Colonic mucosa (tissue), 4 donors: ENCODE measurements at places on chromosomes 4 and X.

DNA sequence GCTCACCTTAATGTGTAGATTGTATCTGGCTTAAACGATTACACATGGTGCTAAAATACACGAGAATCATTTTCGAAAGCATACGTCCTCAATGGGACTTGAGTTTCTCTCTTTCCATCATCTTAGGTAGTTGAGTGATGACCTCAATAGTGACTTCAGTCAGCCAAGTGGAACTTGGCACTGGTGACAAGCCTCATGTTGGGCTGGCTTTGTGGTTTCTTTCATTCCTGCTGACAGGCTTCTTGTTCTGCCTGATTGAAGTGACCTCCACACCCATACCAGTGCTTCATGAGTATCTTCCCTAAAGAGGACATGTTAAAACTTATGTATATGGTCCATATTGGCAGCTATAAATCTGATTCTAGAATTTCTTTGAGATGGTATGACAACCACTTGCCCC is 159.1 kb upstream of the WDR1 start:
- DNase-seq = no peak

GRCh38 chr4:38620527-38621027 is 43.4 kb upstream of the KLF3 start:
- no peak for DNase-seq

DNA sequence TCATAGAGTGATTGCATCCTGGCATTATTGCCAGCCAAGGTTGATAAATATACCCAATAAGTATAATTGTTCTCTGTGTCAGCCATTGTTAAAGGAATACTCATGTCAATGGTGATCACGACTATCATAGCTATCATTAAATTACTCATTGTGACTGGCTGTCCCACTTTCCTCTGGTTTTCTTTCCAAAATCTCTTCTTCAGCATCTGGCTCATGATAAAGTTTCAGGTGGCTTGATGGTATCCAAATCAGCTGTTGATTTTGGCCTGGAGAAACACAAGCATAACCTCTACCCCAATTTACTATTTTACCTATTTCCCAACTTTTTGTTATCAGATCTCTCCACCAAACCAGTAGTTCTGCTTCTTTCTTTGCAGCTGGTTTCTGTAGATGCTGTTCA is 67.1 kb upstream of the SPIN2A start:
- no peak for DNase-seq

DNA sequence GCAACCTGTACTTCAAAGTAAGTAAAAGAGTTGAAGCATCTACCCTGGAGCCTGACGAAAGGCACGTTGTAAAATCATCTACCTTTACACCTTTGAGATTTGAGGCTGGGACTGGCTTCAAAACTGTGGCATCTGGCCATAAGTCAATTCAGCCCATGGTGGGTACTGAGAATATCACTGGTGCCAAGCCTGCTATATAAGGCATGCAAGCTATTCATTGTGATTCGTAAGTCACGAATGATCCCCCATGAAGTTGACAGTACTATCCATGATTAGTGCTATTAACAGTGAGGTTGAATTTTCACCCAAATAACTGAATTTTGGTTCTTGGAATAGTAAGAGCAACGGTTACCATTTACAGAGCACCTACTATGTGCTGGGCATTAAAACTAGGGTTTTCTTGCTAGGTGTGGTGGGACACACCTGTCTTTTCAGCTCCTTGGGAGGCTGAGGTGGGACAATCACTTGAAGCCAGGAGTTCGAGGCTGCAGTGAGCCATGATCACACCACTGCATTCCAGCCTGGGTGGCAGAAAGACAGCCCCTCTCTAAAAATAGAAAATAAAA is 39.8 kb downstream of the IRF2 start:
- no peak for DNase-seq

DNA sequence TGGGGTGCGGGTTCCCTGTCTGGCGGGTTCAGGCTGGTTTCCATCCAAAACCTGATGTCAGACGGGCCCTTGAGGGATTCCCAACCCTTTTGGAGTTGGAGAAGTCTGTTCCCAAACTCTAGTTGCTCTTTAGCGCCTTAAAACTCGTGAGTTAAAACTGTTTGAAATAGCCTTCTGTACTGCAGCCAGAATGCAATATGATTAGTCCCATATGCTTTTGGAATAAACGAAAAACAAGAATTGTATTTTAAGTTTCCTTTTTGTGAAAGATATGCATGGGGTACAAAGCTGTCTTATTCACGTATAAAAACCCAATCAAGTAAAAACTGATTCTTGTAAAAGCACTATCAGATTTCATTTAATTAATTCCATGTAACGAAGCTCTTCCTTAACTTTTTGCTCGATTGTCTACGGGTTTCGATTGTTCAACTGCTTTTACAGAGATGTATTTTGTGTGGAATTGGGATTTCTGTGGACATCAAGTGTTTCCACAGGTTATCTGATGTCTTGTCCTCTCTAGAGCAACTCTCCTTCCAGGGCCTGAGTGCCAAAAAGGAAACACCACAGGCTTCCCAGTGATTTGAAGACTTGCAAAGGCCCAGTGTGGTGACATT is 49.5 kb downstream of the CLDN34 start:
- DNase-seq = no peak

- DNase-seq = no peak
These were observed 501.6 kb upstream of the SMIM31 start for GRCh38 chr4:164252286-164252685.

- no peak for DNase-seq
These were observed 41.9 kb upstream of the C1QTNF7 start for GRCh38 chr4:15385928-15386327.

DNA sequence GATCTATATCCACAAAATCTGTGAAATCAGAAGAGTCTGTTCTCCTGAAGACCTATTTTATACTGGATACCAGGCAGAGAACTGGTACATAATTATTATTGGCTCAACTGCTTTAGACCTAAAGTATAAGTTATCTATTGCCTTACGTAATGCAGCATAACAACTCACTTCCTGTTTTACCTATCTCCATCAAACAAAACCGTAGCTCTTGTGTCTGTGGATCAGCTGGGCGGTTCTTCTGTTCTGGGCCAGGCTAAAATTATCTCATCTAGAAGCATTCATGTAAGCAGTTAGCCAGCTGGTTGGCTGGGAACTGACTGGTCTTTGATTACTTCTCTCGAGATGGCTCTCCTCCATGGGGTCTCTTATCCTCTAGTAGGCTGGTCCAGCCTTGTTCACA is 57.8 kb downstream of the PPP1R2C start:
- DNase-seq = no peak

- DNase-seq = no peak
These were observed 4.7 kb upstream of the ASB5 start for GRCh38 chr4:176273736-176274135.
